Posterior vena cava (tissue), 2 donors: ENCODE measurements at places on chromosomes 4 and X. TPM values are rescaled to one million over a fixed set of nuclear protein-coding genes. Genes with fewer than 3 reads are reported as not detected.

Gene MAP7D3
- total RNA-seq = 30.3 TPM

Gene RAB39B
- total RNA-seq = 0.19 TPM

Gene SPANXA1
- total RNA-seq = not detected

Gene ZBTB33
- total RNA-seq = 7.8 TPM

GRCh38 chr4:92634882-92635281 is 331.1 kb downstream of the GRID2 start:
- no peak for DNase-seq

DNA sequence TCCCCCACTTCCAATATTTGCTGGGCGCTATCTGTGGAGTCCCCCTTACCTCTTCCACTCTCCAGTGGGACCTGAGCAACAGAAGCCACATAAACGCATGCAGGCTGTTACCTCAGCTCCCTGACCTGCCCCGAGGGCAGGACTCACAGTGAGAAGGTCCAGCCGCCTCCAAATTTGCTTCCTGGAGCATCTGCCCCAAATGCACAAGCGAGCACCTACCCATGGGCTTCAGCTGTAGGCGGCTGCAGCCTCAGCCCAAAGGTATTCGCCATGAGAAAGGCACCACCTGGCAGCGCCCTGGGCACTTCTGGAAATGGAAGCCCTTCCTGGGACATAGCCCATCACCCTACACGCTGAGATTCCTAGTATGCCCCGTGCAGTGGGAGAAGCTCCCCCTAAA is 23.4 kb downstream of the SPACA5 start:
- no peak for DNase-seq

- no peak for DNase-seq
Observed at GRCh38 chr4:132992686-132993085, 156.4 kb upstream of the PCDH10 start.

DNA sequence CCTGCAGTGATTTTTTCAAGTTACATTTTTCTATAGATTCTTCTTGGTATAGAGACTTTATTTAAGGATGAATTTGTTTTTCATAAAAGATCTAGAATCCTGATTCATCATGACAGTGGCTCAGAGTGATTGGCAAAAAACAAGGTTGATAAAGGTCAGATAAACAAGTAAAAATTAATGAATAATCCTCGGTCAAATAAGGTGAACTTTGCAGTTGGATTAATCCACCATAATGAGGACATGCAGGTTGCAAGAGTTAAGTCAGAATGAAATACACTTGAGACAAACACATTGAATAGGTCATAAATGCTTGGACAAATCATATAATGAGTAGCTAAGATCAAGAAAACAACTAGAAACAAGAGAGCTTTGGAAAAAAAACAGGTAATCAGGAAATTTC is 22.9 kb upstream of the UGT2B7 start:
- no peak for DNase-seq
